ENCODE measurements at places on chromosomes 1 and 21.
A peak's percentile ranks its signal among the peaks of the same experiment; 100 is the strongest.

DNA sequence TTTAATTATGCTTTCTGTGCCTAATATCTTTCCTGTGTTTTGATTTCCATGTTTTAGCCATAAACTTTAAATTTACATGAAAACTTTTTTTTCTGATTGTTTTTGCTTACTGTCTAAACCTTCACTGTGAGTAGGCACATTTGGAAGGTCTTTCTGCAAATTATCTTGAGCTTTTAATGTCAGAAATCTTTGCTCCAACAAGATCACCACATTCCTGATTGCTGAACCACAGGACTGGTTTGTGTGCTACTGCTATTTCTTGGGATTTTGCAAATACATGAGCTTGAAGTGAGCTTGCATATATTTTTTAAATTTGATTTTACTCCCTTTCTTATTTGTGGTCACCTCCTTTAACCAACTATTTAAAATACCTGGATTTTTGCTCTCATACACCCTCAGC lies 61.3 kb downstream of the PTBP2 start:
- no peak for DNase-seq

- DNase-seq: no peak
These were observed 29.1 kb downstream of the SMYD2 start for GRCh38 chr1:214310010-214310409.

DNA sequence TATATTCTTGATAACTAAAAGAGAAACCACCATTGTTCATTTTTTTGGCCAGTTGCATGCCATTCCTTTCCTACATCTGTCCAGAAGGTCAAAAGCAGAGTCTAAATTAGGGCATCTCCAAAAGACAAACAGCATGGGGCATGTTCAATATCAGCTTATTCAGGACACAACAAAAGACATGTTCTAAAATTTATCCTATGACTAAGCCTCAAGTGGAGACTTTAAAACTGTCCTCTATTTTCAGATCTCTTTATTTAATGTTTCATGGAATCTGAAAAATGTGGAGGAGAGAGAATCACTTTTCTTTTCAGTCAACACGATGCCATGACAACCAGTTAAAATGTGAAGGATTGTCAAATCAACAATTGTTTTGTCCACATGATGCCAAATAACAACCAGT lies 303.4 kb upstream of the PRMT6 start:
- no peak for DNase-seq

GRCh38 chr1:163367721-163368120 lies 46.0 kb downstream of the NUF2 start:
- DNase-seq: no peak

DNA sequence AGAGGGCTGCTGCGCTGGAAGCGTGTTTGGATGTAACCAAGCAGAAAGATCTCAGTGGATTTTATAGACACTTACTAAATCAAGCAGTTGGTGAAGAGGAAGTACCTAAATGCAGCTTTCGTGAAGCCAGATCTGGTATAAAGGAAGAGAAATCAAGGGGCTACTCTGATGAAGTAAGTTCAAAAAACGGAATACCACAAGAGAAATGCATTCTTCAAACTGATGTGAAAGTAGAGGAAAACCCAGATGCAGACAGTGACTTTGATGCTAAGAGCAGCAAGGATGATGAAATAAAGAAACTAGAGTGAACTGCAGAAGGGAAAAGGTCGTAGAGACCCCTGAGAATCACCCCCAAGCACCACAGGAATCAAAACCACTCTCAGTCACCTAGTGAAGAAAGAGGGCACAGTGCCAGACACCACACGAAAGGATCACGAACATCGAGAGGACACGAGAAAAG lies 40.8 kb upstream of the NEXN start:
- DNase-seq: no peak

- DNase-seq: no peak
These were observed 121.2 kb downstream of the LMX1A start for GRCh38 chr1:165235155-165235776.

DNA sequence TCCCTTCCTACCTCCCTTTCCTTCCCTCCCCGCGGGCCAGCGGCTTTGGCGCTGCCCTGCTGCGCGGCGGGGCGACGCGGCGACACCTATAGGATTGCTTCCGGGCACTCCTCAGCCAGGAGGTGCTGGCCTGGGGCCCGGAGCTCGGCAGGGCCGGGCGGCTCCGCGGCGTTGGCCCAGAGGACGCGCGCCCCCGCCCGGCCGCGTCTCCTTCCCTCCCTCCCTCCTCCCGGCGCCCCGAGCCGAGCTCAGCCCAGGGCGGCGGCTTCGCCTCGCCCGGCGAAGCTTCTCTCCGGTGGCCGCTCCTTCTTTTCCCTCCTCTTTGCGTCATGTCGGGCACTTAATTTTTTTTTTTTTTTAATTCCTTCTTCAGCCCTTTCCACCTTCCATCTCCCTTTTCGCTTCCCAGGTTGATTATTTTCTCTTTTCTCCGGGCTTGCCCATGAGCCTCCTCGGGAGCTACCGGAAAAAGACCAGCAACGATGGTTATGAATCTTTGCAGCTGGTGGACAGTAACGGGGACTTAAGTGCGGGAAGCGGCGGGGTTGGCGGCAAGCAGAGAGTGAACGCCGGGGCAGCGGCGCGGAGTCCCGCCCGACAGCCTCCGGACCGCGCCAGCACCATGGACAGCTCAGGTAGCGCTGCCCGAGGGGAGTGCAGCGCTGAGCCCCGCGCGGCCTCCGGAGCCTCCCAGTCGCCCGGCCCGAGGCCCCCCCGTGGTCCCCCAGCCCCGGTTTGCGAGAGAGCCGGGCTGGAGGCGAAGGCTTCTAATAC lies at the start of gene DNAJC6:
DNAJC6 (plus strand) TSS at position 240 of the 774 bp plus-strand sequence; CDS start at position 443, 203 bp downstream.
- peak; percentile 16 for DNase-seq

DNA sequence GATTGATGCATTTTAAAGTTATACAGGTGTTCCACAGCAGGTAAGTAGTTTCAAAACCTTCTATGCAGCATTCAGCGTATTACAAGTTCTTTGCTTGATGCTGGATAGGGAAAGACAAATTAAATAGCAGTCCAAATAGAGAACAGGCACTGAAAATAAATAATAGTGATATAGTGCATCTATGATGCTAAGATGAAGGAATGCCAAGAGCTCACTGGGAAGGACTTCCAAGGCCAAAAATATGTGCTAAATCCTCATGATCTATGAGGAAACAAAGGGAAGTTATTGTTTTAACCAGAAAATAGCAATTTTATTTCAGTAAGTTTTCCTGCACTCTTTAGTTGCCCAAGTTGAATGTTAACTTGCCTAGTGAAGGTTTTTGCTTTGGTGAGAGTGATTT lies 127.8 kb upstream of the GREM2 start:
- no peak for DNase-seq

DNA sequence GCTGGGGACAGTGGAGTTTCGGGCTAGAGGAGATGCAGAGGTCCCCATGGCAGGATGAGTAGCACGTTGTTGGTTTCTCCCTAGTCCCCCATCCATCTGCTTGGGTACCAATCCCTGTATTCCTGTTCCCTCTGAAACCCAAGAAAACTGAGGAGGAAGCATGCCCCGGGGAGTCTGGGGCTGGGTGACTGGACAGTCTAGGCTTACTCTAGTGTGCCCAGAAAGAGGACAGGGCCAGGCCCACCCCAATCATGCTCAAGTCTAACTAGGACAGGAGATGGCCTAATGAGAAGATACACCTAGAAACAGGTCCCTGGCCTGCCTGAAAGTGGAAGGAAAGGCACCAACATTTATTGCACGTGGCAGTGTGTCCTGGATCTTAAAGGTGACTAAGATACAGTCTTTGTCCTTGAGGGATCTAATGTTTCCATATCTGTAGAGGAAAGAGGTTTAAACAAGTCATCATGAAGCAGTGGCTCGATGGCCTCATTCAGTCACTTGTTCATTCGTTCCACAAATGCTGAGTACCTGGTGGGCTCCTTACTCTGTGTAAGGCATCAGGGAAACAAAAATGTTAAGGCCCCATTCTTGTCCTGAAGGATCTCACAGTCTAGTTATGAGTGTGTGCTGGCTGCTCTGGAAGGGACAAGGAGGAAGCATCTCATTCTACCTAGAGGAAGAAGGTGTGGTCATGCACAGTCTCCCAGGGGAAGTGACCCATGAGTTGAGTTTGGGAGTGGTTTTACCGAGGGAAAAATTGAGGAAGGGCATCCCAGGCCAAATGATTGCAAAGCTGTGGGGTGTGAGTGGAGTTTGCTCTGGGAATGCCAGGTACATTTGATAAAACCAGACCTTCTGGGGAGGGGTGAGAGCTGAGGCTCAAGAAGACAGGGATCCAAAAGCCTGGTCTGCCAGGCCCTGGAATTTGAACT lies 10.0 kb downstream of the CDK18 start:
- DNase-seq: no peak

DNA sequence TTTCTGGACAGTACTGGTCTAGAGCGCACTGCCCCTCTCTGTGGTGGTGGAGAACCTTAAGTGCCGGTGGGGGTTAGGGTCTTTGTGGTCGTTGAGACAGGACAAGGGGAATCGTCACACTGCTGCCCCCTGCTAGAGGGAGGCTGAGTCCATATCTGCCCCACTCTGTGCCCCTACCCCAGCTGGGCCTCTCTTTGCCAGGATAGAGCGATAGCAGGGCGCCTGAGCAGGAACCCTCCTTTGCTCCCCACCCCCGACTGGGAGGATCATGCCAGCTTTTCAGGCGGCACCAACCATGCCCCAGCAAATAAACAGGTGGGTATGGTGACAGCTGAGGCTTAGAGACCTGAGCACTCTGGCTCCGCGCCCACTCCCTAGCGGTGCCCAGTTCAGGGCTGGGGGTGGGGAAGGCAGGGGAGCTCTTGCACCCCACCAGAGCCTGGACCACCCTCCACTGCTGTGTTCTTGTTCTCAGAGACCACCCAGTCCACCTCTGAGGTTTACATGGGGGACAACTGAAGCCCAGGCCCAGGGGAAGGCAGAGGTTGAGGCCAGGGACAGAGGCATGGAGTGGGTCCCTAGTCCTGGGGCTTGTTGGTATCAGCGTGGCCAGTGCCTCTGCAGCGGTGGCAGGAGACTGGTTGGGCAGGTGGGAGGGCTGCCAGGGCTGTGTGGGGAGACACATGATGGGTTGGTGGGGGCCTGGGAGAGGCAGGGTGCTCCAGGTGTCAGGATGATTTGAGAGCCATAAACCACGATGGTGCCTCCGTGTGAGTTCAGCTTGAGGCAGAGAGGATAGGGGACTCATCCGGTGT lies 1.6 kb downstream of the PADI2 start:
- no peak for DNase-seq

- DNase-seq: peak; percentile 62
These were observed 479 bp downstream of the POGK start for GRCh38 chr1:166839600-166840308.

DNA sequence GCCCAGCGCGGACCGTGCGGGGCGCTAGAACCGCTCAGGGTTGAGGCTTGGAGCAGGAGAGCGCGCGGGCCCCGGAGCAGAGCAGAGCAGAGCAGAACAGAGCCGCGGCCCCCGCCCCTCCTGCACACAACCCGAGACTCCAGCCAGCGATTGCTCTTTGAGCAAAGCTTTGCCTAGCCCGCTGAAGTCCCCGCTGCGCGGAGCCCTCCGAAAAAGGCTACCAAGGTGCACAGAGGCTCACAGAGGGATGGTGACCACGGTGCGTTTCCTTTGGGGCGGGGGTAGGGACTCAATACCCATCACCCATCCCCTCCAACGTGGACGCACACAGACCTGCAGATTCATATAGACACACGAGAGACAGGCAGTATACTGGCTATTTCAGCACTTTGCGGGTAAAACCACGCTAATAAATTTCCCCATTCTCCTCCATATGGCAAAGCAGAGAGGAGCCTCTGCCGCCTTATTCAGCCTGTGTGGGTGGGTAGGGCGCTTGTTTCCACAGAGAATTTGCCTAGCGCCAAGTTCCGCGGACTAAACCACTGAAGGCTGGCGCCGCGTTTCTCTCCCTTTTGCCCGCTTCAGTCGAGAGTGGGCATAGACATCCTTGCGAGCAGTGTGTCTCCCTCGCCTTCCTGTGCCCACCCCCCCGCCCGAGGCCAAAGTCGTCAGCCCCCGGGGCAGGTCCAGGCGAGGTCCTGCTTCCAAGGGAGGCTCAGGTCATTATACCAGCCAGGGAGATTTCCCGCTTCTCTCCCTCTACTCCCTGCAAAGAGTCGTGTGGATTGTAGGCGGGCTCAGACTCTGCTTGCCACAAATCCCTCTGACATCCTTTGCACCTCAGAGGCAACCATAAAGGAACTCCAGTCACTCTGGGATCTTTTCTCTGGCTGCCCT lies 8.5 kb downstream of the HLX start:
- no peak for DNase-seq

DNA sequence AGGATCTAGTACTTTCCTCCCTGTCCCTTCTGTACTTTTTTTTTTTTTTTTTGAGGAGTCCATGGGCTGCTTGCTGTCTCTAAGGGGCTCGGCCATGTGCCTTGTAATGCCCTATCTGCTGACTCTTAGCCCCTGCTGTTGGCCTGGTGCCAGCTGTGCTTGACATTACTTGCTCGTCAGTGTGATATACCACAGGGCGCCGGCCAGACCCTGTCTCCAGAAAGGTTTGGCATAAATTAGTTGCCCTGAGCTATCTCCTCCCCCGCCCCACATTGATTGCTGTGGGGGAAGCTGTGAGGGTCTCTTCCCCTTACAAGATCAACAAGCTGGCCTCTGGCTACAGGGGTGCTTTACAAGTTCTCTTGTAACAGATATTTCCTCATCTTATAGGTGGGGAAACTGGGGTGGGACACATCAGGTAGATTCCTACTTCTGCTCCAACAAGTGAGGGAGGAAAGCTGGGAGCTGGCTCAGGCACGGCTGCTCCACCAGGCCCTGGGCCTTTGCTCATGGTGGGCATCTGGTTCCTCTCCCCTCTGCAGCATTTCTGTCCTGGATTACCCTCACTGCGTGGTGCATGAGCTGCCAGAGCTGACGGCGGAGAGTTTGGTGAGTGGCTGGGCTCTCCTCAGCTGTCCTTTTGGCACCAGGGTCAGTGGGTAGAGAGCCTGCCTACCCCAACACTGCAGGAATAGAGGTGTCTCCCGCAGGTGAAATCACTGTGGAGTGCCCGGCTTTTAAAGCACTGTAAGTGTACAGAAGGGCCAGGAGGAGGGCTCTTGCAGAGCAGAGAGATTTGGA lies 15.6 kb downstream of the STRIP1 start:
- DNase-seq: no peak

DNA sequence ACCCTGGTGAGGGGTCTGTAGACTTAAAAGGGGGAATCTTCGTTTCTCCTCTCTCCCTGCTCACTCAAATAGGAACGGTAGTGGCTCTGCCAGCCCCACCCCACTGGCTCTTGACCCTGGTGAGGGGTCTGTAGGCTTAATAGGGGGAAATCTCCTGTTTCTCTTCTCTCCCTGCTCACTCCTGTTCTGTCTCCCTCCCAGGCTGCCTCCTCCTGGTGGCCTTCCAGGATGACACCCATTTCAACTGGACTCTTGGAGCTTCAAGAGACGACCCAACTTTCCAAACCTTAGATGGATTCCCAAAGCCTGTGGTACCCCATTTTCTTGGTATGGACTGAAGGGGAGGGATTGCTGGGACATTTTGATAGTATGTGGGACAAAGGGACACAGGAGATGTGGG lies 1.4 kb upstream of the EPHB2 start:
- no peak for DNase-seq

- no peak for DNase-seq
These were observed 6.1 kb upstream of the IGSF21 start for GRCh38 chr1:18101508-18101907.

GRCh38 chr1:155479205-155479604 lies 83.4 kb downstream of the ASH1L start:
- no peak for DNase-seq
